ENCODE measurements at places on chromosomes 7 and 10. TPM values are rescaled to one million over a fixed set of nuclear protein-coding genes. Genes with fewer than 3 reads are reported as not detected.

ZNF804B gene
- not detected for total RNA-seq

STOX1 gene
- 0.11 TPM for total RNA-seq

SEMA3C gene
- total RNA-seq: 669 TPM

LDB3 gene
- total RNA-seq: 0.11 TPM

GPER1 gene
- total RNA-seq: 18.0 TPM

DIP2C gene
- 24.0 TPM for total RNA-seq

SDK1 gene
- under 0.01 TPM for total RNA-seq

EBF3 gene
- total RNA-seq: 8.4 TPM

ZNF727 gene
- total RNA-seq: 2.9 TPM

SORCS1 gene
- not detected for total RNA-seq

RPEL1 gene
- 0.13 TPM for total RNA-seq

LOXL4 gene
- total RNA-seq: 32.8 TPM

CALCR gene
- total RNA-seq: not detected
